ENCODE measurements at places on chromosomes 13 and 19. TPM values are rescaled to one million over a fixed set of nuclear protein-coding genes. Genes with fewer than 3 reads are reported as not detected.
A peak's percentile ranks its signal among the peaks of the same experiment; 100 is the strongest.

DNA sequence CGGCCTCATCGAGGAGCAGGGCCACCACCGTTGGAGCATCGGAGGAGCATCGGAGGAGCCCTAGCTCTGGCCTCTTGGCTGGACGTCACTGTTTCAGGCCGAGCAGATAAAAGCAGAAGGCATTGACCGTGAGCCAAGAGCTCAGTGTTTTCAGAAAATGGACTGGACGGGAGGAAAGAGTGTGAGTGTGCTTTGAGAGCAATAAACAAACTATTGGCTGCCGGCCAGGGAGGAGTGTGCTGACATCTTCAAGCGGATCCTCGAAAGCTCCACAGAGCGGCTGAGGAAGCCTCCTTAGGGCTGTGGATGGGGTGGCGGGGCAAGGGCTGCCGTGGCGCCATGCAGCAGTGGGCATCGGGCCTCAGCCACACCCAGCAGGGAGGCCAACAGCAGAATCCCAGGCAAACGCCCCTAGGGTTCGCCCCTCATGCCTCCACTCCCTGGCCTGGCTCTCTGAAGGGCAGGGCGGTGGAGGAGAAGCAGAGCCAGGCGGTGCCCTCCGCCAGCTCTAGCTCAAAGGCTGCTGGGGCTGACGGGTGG, 41.8 kb downstream of the IRS2 start:
- DNase-seq: no peak

GRCh38 chr19:17949956-17950309, 17.0 kb upstream of the KCNN1 start:
- no peak for DNase-seq

DNA sequence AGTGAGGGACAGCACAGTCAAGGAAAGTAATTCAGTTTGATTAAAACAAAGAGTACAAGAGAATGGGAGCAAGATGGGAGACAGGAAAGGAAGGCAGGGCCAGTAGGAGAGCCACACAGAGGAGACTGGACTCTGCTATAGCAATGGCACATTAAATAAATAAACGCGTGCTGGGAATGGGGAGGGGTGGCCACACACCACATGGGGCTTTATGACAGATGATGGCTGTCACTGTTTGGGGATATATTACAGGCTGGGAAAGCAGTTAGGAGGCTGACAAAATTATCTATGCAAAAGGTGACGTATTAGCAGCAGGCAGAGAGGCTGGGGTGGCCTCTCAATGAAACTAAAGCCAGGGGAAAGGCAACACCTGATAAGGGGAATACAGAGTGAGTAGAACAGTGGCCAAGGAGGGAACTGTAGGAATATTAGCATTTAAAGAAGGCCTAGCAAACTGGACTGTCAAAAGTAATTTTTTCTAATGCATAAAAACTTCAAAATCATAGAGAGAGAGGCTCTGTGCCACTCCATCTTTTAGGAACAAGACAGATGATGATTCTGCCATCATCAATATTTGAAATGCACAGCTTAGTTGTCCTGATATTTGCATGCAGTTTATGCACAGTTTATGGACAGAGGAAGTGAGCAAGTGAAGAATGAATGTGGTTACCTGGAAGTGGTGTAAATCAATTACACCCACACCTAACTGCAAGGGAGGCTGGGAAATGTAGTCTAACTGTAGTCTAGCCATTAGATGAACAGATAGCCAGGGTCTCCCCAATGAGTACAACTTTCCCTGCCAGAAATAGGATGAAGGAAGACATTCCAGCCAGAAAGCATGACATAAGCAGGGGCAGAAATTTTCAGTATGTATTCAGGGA, 346.5 kb downstream of the FOXO1 start:
- DNase-seq: peak; percentile 45

Gene LYPD3
- total RNA-seq: 1.6 TPM

Gene ZNF761
- 10.0 TPM for total RNA-seq

DNA sequence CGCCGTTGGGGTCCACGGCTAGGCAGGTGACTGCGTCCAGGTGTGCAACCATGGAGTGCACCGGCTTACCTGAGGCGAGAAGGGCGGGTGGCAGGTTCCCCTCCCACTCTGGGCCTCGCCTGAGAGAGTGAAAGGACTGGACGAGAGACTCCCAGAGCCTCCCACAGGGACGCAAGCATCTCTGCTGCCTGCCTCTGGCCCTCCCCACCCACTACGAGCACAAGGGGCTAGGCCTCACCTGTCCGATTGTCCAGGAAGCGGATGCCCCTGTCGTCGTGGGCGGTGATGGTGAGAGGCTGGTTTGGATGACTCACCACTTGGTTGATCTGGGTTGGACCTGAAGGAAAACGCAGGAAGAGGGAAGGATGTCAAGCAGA, 5.1 kb upstream of the PRKD2 start:
- DNase-seq: no peak

Gene HCN2
- total RNA-seq: 0.41 TPM

Gene CACNG6
- total RNA-seq: not detected

DNA sequence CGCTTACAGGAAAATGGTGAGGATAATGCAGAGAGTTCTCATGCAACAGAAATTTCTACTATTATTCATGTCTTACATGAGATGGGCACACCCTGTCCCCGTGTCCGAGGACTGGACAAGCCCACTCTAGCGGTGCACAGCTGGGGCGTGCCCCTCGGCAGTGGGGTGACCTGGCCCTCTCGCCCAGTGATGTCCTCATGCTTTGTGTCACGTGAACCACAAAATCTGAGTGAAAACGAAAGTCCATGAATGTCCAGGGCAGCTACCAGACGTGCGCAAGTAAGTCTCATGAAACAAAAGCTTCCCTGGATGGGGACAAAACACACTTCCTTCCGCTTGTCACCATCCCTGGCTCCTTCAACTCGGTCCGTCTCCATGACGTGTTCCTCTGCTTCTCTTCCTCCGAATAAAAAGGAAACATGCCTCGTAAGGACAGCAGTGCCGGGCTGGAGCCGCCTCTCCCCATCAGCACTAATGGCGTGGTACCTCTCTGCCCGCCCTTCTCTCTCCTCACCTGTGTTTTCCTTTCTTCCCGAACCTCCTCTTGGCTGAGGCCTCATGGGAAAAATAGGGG, 45.6 kb downstream of the ANKRD10 start:
- no peak for DNase-seq

- DNase-seq: no peak
Measured at GRCh38 chr19:45553464-45553863, 31.1 kb downstream of the OPA3 start.

DNA sequence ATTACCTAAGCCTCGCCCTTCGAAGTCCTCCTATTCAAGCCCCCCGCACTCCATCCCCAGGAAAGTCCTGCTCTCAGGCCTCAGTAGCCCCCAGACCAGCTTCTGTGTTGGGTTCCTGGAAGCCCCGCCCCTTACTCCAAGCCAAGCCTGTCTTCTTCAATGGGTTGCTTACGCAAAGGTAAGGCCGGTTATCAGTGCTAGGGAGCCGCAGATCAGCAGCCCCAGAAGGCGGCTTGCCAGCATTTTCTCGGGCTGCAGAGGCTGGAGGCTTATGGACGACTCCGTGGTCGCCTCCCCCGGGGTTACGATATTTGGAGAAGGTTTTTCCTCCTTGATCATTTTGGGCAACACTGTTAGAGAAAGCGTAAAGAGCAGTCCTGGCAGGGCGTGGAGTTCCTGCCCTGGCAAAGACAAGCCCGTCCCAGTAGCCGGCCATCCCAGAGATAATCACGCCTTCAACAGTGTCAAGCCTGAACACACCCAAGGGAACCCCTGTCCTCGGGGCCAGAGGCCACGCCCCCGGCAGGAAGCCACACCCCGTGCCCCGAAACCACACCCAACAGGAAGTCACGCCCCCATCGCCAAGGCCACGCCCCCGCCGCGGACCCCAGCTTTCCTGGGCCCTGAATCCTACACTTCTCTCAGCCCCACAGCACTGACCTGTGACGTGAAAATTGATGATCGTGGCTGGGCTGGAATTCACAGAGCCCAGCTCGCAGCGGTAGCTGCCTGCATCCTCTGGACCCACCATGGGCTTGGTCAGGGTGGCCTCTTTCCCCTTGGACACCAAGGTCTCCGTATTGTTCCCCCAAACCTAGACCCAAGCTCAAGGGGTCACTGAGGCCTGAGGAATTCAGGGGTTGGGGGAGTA, 954 bp upstream of the RASIP1 start:
- DNase-seq: peak; percentile 45

GRCh38 chr13:65914716-65915115, 1315.4 kb downstream of the PCDH9 start:
- DNase-seq: no peak

- DNase-seq: no peak
Measured at GRCh38 chr13:95181586-95181985, 119.7 kb downstream of the ABCC4 start.

- no peak for DNase-seq
Measured at GRCh38 chr13:110529522-110530311, 31.8 kb downstream of the RAB20 start.

DNA sequence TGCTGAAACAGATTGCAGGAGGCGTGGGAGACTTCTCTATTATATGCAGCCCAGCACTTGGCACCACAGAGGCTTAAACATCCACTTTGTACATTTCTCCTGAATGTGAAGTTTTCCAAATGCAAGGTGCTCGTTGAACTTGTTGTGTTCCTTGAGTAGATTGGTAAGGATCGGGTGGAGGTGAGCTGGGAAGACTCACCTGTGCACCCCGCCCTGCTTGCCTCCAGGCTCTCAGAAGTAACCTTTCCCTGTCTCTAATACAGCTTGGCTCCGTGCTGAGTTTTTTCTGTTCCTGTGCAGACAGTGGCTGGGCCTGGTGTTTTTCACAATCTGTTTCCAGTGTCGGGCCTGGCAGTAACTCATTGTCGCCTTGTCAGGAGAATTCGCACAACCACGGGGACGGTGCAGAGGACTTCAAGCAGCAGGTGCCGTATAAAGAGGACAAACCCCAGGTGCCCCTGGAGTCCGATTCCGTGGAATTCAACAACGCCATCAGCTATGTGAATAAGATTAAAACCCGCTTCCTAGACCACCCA, 12.3 kb downstream of the SIN3B start:
- DNase-seq: no peak

DNA sequence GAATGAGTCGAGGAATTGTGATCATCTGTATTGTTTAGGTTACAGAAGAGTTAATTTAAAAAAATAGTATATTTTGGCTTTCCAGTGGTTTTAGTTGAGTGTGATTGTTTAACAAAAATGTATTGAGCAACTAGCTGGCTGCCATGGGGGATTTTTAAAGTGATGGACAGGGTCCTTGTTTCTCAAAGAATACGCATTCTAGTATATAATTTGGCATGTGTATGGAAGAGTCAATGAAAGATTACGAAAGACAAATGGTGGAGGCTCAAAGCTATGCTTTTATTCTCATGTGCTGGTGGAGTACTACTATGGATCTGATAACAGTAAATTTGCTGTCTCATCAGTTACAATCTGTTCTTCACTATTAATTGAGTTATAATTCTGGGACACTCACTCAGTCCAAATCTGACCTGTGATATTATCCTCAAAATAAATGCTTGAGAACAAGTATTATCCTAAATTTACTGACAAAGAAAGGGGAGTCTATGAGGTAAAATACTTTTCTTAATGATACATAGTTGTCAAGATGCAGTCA, 240.0 kb downstream of the GPC6 start:
- no peak for DNase-seq

Gene URAD
- not detected for total RNA-seq

- no peak for DNase-seq
Measured at GRCh38 chr13:86684402-86684801, 885.2 kb upstream of the SLITRK6 start.

DNA sequence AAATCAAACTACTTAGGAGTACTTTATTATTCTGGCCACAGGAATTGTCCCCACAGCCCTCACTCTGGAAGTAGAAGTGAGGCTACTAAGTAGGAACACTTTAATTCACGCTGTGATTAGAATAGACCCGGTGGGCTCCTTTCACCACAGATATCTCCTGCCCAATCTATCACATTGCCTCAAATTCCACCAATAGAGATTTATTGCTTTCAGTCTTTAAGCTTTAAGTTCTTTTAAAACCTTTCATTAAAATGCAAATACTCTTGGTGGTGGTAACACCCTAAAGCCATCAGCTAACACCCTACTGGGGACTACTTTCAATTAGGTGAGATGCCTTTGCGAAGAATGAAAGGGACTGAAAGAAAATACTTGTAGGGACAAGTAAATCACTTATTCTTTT, 181.9 kb downstream of the DACH1 start:
- DNase-seq: no peak

GRCh38 chr13:42395086-42395821, 123.3 kb downstream of the AKAP11 start:
- DNase-seq: peak; percentile 61

GRCh38 chr19:7994928-7995809, 10.3 kb downstream of the ELAVL1 start:
- no peak for DNase-seq

- DNase-seq: no peak
Measured at GRCh38 chr19:38583219-38583984, 34.4 kb downstream of the MAP4K1 start.

GRCh38 chr19:42831221-42832019, 48.1 kb downstream of the PSG1 start:
- DNase-seq: no peak

- DNase-seq: no peak
Measured at GRCh38 chr19:18399008-18399407, 1.6 kb upstream of the LRRC25 start.

- peak; percentile 73 for DNase-seq
Measured at GRCh38 chr19:3243819-3244700, 19.6 kb downstream of the CELF5 start.

Data from activated naive CD4-positive, alpha-beta T cell treated with anti-CD3 and anti-CD28 coated beads for 36 hours (primary cell).